ENCODE measurements at places on chromosomes 3 and 15.

DNA sequence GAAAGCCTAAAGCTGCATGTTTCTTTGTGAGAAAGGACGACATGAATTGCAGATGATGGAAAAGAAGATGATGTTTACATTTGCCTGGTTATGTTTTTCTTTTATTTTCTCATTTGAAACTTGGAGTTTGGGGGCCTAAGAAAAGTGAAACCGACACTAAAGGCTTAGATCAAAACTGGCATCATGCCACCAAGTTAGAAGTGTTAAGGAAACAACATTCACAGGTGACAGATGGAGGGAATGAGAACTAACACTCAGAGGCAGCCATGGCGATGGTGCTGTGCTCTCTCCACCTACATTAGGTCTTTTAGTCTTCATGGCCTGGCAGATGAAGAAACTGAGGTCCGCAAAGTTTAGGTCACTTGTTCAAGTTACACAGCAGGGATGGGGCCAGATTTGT lies 923.6 kb downstream of the TUSC7 start:
- DNase-seq = no peak

DNA sequence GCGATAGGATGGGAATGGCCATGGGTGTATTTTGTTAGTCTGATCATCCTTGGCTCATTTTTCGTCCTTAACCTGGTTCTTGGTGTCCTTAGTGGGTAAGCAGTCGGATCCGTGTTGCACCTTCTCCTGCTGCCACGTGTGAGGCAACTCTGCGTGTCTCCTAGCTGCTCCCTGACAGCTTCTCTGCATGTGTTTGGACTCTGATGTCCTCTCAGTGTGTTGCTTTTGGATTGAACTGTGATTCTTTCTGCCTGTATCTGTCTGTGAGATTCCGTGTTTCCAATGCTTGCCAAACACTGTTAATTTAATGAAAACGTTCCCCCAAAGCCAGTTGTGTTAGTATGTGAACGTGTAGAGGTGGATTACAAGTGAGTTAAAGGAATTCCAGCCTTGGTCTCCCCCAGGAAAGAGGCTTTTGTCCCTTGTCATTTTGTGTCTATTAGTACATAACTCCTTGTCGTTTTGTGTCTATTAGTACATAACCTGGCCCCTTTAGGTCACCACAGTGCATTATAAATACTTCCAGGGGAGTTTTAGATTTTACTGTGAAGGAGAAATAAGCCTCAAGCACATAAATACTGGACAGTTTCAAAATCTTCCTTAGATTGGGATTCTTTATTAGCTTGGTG lies 172.4 kb downstream of the CHDH start:
- DNase-seq = no peak

DNA sequence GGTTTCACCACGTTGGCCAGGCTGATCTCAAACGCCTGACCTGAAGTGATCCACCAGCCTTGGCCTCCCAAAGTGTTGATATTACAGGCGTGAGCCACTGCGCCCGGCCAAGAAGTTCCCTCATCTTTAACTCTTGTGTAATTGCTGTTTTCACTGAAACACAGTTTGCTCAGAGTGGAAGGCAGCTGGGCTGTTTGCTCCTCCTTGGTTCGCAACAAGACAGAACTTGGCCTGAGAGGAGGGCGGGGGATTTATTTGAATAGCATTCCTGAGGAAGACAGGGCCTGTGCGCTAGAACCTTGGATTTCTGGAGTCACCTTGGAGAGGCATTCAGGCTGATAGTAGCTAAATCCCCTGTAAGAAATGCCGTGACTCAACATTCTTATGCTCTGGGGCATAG lies 226.7 kb upstream of the MCTP2 start:
- no peak for DNase-seq

DNA sequence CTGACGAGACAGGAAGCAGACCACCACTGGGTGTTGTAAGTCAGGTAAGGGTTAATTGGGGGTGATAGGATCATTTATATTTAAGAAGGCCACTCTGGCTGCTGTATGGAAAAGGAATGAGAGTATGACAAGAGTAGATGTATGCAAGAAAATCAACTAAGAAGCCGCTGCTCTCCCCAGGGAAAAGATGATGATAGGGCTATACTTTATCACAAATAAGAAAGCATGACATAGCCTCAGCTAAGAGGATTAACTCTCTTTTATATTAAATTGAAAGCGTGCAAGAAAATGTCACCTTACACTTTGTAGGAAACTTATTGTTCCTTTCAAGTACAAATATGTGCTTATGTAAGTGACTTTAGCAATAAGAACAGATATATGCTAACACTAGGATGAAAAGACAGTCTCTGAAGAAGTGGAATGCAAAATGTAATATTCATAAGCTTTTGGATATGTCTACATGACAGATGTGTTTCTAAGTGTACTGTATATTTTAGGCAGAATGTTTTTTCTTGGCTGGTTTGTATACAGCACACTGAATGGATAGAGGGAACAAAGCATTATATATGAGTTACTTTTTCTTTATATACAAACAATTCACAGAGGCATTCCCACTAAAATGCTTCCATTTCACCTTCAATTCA lies 8.7 kb upstream of the NDUFB4 start:
- no peak for DNase-seq

Data from activated CD4-positive, alpha-beta T cell treated with anti-CD3 and anti-CD28 coated beads for 48 hours (primary cell).